Activated T-cell treated with anti-CD3 and anti-CD28 coated beads, Interleukin-2, amount 50 U/mL, for 4 hours (primary cell): ENCODE measurements at places on chromosomes 12 and 14. TPM values are rescaled to one million over a fixed set of nuclear protein-coding genes. Genes with fewer than 3 reads are reported as not detected.

- no peak for DNase-seq
Measured at GRCh38 chr14:87797001-87797400, 196.0 kb downstream of the GALC start.

Gene ZDHHC22
- total RNA-seq, result not detected

- no peak for DNase-seq
Measured at GRCh38 chr12:58819985-58820384, 100.3 kb downstream of the LRIG3 start.

- DNase-seq, result no peak
Measured at GRCh38 chr12:12881151-12881909, 10.0 kb upstream of the GPRC5A start.

DNA sequence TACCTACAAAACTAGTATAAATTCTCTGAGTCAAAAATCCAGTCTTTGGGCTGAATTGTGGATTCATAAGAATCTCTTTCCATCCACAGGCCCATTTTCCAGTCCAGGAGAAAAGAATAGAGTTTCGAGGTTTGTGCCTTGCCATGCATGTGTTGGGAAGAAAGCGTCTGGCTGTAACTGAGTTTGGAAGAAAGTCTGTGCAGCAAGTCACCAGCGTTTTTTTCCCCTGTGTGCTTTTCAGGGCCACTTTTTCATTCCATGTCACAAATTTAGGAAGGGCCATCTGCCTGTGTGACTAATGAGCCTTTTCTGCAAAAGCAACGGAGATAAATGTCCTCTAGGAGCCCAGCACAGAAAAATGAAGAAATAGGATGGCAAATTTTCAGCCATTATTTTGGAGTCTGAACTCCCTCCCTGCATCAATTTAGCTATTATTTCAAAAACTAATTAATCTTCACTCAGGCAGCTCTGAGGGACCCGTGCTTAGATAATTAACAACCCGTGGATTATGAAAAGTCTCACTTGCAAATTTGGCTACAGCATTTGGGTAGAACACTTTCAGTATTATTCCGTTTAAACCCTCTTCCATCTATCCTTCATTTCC is 261.5 kb downstream of the SUDS3 start:
- DNase-seq, result no peak

DNA sequence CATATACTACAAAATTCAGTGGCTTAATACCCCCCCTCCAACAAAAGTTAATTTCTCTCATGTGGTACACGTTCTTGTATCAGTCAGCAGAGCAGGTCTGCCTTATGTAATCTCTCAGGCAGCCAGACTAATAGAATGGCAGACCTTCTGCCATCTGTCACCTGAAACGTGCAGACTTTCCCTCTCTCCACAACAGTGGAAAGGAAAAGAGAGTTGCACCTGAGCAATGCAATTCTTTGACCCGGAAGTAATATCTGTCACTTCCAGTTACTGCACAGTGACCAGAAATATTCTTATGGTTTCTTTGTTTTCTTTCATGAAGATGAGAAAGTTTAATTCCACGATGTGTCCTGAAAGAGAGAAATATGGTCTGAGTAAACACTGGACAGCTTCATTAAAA is 14.4 kb downstream of the KERA start:
- no peak for DNase-seq

GRCh38 chr14:94099006-94099405 is 11.5 kb upstream of the IFI27 start:
- DNase-seq, result no peak

DNA sequence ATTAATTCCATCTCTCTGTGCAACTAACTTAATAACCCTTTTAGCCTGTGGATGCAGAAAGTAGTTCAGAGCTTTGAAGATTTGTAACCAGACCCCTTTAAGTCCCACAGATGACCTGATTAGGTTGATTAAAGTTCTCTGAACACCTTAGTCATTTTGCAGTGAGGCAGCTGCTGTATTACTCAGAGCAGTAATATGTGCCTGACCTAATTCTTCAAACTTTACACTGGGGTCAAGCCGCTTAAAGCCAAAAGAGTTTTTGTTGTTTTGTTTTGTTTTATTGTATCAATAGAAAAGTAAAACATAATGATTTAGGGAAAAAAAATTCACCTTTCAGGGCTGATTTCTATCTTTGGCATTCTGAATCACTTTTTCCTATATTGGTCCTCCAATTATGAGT is 78.6 kb upstream of the PLEKHG7 start:
- DNase-seq, result no peak

GRCh38 chr12:123011701-123012100 is 31.2 kb downstream of the ARL6IP4 start:
- no peak for DNase-seq

Gene CCDC175
- total RNA-seq, result not detected

DNA sequence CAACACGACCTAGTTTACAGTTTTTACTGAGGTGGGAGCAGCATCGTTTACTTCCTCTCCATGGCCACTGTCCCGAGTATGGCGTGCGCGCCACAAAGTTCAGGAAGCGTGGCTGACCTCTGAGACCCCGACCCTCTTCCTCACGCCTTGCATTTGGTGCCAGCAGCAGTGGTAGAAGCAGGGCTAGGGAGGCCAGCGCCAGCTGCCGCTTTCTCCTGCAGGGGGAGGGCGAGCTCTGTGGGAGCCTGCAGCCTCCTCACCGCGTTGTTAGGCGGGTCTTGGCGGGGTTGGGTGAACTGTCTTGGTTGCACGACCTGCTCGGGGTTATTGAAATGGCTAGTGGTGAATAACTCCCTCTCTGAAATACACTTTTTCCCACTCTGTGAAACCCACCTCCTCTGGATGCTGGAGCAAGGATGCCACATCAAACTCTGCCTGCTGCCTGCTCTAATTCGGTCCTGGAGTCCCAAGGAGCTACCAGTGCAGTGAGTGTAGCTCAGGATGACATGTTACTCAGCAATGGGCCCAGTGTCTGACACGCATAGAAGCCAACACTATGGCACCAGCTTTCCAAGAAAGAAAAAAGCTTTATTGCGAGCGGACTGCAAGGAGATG is 22.3 kb upstream of the TDRD9 start:
- no peak for DNase-seq
